ENCODE measurements at places on chromosomes 3 and 15.

- no peak for DNase-seq
Observed at GRCh38 chr3:46454606-46455005, 10.1 kb downstream of the LTF start.

DNA sequence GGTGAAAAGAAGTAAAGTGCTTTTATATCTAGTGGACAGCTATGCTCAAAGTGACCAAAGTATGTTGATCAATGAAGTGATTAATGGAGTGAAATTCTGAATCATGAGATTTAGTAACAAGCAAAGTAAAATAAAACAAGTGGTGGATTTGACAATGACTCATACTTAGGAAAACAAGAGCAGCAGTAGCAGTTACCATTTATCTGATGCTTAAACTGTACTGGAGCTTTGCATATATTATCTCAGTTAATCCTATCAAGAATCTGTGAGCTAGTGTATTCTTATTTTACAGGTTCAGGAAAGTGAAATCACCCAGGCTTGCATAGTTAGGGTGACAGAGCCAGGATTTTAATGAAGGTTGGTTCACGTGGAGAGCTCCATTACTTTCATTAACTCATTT is 50.6 kb upstream of the SPATA16 start:
- DNase-seq, result peak; percentile 64

DNA sequence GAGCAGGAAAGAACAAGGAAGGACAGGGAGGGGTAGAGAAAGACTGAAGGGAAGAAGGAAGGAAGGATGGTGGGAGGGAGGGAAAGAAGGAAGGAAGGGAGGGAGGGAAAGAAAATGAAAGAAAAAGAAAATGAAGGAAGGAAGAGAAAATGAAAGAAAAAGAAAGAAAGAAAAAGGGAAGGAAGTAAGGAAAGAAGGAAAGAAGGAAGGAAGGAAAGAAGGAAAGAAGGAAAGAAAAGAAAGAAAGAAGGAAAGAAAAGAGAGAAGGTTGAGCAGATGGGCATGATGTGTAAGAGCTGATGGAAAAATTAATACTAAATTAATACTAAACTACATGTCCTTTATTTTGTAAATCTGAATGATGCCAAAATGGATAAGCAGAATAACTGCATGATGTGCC is 418.3 kb upstream of the CDIN1 start:
- no peak for DNase-seq

DNA sequence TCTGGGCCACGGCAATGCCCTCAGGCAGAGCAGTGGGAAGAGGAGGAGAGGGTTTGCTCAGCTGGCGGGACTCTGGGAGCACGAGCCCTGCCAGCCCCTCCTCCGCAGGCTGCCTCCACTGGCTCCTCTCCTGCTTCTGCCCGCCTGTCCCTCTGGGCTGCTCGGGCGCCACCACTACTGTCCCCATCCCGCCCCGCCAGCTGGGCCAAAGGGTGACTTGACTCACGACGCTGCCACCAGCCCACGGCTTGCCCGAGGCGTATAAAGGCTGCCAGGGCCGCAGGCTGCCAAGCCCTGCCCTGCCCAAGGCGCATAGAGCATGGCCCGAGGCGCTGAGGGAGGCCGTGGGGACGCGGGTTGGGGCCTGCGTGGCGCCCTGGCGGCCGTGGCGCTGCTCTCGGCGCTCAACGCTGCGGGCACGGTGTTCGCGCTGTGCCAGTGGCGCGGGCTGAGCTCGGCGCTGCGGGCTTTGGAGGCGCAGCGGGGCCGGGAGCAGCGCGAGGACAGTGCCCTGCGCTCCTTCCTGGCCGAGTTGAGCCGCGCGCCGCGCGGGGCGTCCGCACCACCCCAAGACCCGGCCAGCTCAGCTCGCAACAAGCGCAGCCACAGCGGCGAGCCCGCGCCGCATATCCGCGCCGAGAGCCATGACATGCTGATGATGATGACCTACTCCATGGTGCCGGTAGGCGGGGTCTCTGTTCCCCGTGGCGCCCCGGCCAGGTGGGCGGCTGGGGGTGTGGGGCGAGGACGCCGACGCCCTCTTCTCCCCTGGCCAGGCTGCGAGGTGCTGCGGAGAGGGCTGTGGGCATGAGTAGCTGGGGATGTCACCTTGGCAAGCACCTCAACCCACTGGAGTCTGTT is at the start of gene GLDN:
Gene GLDN, plus strand, starts transcription at position 290 of the 861 bp plus-strand sequence. Its CDS starts 30 bp downstream, at position 320.
- DNase-seq, result no peak

DNA sequence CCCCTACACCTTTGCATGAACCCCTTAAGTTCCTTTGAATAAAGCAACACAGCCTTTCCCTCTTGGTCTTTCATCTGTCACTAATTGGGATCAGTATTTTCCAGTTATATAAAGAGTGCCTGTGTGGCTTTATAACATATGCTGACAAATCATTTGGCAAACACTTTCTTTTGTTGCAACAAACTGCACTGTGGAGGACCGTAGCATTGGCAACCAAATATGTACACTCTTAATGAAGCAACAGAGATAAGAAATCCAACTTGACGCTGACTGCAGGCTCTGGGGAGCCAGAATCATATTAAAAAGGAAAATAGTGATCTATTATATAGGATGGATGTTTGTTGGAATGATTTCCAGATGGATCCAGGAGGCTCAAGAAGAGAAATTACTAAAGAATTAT is 120.1 kb upstream of the PRICKLE2 start:
- DNase-seq, result no peak

DNA sequence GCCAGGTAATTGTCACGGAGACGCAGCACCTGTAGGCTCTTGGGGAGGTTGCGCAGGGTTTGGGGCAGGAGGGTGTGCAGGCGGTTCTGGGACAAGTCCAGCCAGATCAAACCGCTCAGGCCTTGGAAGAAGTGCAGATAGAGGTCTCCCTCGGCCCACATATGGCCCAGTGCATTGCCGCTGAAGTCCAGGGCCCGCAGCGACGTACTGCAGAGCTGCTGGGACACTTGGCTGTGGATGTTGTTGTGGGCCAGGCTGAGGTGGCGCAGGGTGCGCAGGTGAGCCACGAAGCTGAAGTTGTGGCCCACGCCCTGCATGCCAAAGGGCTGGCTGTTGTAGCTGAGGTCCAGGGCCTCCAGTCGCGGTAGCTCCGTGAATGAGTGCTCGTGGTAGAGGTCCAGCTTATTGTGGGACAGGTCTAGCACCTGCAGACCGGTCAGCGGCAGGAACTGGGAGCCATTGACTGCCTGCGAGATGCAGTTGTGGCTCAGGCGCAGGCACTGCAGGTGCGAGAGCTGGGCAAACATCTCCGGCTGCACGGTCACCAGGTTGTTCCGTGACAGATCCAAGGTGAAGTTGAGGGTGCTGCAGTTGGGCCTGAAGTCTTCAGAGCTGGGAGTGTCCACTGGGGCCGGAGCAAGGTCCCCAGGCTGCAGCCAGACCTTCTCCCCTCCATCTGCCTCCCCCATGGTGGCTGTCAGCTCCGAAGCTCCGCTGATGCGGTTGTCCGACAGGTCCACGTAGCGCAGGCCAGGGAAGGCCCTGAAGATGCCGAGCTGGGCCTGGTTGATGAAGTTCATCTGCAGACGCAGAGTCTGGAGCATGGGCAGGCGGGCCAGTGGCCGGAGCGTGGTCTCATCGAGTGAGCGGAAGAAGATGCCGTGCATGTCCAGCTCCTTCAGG is 2.9 kb downstream of the TLR9 start:
- DNase-seq, result no peak

DNA sequence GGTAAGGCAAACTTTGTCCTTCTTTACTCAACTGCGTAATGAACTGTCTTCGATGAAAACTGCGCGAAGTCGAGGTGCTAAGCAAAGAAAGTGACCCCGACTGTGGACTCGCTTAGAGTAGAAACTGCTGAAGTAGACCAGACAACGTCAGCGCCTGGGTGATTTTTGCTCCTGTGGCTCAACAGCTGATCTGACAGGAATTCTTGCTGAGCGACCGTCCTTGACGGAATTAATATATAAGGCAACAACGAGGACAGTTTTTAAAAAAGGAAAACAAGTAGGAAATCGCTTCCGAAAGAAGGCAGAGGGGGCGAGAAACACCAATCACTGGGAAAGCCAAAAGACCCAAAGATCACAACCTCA is 541 bp downstream of the RPS27L start:
- peak; percentile 81 for DNase-seq

- DNase-seq, result no peak
Observed at GRCh38 chr3:168093790-168094189, 1.9 kb downstream of the GOLIM4 start.

GRCh38 chr15:40069178-40070165 is 30.5 kb upstream of the SRP14 start:
- peak; percentile 84 for DNase-seq

DNA sequence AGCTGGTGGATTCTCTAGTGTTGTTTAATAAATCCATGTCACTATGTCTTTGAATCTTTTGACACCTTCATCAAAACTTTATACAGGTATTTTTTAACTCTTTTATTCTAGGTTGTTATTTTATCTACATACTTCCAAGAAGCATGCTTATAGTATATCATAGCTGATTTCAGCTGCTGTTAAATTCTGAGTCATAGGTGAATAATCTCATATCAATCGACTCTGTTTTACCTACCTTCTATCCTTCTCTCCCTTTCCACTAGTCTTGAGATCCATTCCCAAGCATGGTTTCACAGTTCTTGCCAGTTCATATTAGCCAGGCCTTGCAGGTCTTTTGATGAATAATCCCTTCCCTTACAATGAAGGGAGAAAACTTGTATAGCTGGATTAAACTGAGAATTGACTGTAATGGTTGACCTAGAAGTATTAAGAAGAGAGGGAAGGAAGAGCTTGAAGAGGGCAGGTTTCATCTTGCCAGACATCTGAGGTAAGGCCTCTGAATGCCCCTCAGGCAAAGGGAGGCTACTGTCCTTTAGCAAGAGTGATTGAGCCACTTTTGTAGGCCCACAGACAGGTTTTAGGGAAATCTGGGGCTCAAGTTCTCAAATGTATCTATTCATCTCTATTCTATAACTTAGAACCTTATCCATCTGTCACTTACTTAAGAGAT is 146.4 kb downstream of the EPHA6 start:
- DNase-seq, result no peak

DNA sequence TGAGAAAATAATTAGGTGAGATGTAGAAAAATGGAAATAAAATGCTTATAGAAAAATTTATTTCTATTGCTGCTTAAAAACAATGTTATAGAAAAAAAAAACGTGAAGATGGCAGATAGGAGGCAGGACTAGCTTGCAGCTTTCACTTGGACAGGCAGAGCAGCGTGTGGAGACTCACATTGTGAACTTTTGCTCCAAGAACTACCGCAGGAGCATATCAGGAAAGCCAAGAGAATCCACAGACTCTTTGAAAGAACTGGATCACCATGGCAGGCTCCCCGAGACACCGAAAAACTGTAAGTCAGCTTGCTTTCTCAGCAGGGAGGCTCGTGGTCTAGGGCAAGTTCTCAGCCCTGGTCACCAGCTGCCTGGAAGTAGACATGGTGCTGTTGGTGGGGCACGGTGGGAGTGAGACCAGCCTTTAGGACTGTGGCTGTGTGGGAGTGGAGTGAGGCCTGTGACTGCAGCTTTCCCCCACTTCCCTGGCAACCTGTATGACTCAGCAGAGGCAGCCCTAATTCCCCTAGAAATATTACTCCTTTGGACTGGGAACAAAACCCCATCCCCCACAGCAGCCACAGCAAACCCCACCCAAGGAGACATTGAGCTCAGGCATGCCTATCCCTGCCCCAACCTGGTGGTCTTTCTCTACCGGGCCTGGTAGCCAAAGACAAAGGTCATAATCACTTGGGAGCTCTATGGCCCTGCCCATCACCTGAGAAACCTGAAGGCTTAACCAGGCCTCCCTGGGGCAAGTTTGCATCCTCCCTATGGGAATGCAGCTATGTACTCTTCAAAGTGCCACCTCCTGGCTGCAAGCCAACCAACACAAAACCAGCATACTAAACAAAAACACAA is 22.8 kb downstream of the STRIT1 start:
- DNase-seq, result no peak

GRCh38 chr3:28846971-28847478 is 433.8 kb upstream of the RBMS3 start:
- DNase-seq, result no peak

DNA sequence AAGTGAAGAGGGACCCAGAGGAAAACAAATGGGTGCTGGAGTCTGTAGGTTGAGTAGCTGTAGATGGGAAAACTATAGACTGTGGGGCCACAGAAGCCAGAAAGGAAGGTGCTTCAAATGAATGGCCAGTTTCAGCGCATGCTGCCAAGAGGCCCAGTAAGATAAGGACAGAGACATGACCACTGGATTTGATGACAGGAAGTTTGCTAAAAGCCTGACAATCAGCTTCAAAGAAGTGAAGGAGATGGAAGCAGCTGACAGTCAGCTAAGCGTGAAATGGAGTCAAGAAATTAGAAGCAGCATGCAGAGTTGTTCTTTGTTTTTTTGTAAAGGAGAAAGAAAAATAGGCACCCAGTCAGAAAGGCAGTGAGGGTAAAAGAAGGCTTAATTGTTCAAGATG is 24.9 kb downstream of the TXNRD3 start:
- no peak for DNase-seq

GRCh38 chr3:71989165-71989564 is 204.2 kb upstream of the PROK2 start:
- no peak for DNase-seq

GRCh38 chr3:7682822-7683229 is 818.8 kb upstream of the LMCD1 start:
- DNase-seq, result peak; percentile 88

- DNase-seq, result no peak
Observed at GRCh38 chr3:119245778-119246177, 5.1 kb upstream of the B4GALT4 start.

DNA sequence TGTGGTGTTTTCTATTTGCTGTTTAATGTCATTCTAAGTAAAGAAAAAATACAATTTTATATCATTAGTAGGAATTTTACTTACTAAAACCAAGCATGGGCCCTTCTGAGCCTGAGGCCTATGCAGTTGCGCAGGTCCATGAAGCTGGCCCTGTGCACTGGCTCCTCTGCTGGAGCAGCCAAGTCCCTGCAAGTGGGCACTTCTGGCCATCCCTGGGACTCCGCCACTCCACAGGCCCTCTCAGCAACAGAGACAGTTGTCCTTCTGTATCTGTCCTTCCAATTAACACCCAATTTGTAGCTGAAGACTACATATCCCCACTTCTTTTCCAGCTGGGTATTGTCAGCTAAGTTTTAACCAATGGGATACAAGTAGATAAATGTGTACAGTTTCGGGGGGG is 49.9 kb upstream of the RYK start:
- no peak for DNase-seq

GRCh38 chr3:107897471-107898061 is 193.3 kb downstream of the CD47 start:
- DNase-seq, result peak; percentile 20

- DNase-seq, result no peak
Observed at GRCh38 chr3:86176445-86176784, 814.5 kb downstream of the VGLL3 start.

GRCh38 chr15:98647774-98648653 is at the start of gene IGF1R:
TSS of gene IGF1R (plus strand) at chr15:98648539. CDS start at chr15:98649582, 1,043 bp downstream.
- DNase-seq, result peak; percentile 66
